ENCODE measurements at places on chromosomes 1 and 21.

DNA sequence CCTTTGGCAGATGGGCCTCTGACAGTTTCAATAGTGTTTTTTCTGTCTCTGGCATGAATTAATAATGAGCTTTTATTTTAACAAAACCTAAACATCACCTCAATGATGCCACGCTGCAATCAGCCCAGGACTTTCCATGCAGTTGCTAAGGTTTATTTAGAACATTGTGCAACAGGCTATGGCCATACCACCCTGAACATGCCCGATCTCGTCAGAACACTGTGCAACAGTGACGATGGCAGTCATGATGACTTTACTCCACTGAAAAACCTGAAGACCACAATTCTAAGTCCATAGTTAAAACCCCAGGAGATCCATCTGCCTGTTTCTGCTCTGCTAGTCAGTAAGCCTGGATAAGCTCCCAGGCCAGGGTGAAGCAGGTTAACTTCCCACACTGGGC, 310.0 kb downstream of the PBX1 start:
- DNase-seq, result no peak

- DNase-seq, result no peak
Observed at GRCh38 chr21:37367703-37368540, 1.3 kb downstream of the DYRK1A start.

GRCh38 chr1:64895500-64895899, 70.8 kb downstream of the JAK1 start:
- no peak for DNase-seq

- no peak for DNase-seq
Observed at GRCh38 chr1:24400065-24400464, 13.5 kb downstream of the STPG1 start.

- no peak for DNase-seq
Observed at GRCh38 chr1:66330722-66331141, 203.2 kb upstream of the SGIP1 start.

DNA sequence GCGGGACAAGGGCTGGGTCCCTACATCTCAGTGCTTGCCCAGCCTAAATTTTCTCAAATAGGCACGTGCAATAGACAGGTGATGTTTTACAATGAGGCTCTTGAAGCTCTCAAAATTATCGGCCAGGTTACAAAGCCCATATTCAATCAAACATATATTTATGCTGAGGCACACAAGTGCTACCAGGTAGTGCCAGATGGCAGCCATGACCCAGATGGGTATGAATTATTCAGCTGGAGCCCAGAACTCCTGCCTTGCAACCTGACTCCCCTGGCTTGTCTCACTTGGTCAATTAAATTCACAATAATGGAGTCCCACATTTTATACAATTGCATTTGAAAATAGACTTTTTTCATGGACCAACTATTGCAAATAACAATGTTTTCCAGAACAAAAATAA, 12.3 kb upstream of the ADAM30 start:
- no peak for DNase-seq

GRCh38 chr1:233668725-233669294, 54.9 kb downstream of the KCNK1 start:
- no peak for DNase-seq

DNA sequence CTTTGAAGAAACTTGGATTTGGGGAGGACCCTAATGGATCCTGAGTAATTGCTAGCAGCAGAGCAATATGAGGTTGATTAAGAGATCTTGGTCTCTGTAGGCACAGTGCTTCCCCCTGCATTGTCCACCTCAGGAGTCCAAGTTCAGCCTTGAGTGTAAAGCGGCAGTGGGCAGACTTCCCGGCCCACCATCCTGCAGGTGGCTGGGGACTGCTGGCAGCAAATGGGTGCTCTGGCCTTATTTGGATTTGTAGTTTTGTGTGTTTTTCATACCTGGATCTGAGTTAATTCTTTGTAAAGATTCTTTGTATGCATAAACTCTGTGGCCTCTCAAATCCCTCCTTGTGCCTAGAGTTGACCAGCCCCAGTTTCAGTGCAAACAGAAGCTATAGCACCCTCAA, 7.6 kb downstream of the BARHL2 start:
- no peak for DNase-seq

DNA sequence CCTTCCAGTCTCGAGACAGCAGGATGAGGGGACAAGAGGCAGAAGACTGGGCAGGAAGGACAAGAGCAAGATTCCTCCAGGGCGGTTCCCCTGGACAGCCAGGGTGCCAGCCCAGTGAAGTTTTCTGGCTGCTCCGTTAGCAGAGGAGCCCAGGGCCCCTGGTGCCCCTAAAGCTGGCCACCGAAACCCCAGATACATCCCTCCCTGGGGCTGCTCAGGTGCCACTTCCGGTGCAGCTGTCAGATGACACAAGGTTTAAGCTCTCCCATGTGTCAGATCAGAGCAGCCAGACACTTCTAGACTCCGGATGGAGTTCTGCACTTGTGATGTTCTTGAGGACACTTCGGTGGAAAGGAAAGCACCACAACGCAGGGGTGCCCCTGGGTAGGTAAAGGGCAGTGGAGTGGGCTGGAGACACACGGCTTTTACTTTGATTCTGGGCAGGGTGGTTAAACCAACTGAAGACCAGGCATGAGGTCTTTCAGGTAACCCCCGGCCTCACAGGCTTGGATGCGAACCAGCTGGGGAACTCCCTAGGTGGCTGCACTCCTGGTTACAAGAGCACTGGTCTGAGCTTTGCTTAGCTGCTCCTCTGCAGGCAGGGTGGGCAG, 85.7 kb downstream of the ITPKB start:
- no peak for DNase-seq

GRCh38 chr1:19307794-19308508, 4.0 kb downstream of the AKR7A2 start:
- no peak for DNase-seq

DNA sequence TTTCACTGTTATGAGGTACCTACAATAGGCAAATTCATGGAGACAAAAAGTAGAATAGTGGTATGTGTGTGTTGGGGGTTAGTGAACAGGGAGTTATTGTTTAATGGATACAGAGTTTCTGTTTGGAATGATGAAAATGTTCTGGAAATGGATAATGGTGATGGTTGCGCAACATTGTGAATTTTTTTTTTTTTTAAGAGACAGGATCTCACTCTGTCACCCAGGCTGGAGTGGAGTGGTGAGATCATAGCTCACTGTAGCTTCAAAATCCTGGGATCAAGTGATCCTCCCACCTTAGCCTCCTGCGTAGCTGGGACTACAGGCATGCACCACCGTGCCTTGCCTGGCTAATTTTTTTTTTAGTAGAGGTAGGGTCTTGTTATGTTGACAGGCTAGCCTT, 34.5 kb upstream of the TRABD2B start:
- DNase-seq, result no peak

DNA sequence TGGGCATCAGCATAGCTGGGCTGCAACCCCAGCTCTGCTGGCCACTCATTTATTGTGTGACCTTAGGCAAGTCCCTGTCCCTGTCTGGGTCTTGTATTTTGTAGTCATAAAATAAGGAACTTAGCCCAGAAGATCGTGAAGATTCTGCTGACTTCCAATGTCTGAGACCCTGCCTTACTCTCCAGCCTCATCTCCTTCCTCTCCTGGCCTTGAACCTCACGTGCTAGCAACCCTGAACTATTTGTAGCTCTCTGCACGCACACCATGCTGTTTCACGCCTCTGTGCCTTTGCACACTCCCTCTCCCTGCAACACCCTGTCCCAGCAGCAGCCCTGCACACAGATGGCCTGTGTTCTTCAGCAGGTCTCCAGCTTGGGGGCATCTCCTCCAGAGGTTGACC, 121.1 kb downstream of the LACTBL1 start:
- DNase-seq, result no peak

GRCh38 chr21:44428281-44428960, 26.9 kb upstream of the LRRC3 start:
- DNase-seq, result no peak

GRCh38 chr1:219812086-219812485, 116.3 kb downstream of the SLC30A10 start:
- no peak for DNase-seq

DNA sequence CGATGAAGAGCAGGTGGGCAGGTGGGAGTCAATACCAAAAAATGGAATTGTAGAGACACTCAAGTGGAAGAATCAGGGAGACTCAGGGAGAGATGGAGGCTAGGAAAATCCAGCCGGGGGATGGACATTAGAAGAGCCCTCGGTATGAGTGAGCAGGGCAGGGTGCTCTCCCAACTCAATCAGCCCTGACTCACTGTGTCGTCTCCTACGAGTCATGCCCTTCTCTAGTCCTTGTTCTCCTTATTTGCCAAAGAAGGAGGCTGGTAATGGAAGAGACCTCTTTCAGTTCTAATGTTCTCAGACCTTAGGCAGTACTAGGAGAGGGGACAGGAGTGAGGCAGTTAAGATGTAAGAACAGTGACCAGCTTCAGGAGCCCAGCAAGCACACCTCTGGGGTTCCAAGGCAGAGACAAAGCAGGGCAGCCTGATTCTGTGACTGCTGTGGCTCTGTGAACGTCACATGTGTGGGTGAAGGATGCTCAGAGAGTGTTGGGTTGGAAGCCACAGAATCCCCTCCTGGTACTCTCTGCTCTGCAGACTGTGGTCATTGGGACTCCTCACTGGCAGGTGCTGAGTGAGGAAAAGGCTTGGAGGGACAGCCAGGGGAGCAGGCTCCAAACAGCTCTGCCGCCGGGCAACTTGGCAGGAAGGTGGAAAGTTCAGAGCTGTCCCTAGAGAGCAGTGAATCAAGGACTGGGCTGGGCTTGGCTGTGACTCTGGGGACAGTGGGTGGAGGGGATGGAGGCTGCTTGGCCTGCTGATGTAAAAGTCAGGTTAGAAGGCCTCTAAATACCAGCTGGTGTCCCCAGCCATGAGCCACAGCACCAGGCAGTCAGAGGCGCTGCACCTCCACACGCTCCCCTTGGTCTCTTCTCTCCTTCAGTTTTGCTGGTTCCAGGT, 11.1 kb upstream of the GJA5 start:
- no peak for DNase-seq

GRCh38 chr1:81703756-81704463, 96.8 kb upstream of the ADGRL2 start:
- DNase-seq, result no peak

DNA sequence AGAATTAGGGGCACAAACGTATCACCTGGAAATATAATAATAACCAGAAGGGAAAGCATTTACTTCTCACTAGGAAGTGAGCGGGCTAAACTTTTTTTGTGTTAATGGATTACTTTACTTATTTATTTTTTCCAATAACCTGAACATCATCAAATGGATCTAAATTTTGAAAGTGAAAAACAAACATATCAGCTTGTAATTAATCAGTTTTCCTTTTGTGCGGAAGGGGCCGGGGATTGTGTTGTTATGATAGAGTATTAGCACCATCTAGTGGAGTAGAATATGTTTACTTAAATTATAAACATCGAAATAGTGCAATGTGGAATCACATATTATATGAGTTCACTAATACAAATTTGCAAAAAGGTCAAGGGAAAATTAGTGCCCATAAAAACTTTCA, 9.0 kb downstream of the CFH start:
- no peak for DNase-seq

DNA sequence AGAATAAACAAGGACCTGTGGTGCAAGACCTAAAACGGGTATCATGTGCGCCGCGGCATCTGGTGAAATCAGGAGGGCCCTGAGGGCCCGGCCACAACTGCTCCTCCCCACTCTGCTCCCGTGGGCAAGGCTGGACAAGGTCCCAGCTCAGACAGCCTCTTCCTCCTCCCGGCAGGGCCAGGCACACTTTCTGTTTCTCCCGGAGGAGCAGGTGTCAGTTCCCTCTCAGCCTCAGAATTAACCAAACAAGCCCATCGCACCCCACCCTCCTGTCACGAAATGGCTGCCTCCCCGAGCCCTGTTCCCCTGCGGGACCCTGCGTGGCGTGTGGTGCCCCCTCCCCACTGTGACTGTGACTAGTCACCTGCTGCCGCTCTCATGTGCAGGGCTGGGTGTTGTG, 15.2 kb downstream of the PTTG1IP start:
- no peak for DNase-seq

DNA sequence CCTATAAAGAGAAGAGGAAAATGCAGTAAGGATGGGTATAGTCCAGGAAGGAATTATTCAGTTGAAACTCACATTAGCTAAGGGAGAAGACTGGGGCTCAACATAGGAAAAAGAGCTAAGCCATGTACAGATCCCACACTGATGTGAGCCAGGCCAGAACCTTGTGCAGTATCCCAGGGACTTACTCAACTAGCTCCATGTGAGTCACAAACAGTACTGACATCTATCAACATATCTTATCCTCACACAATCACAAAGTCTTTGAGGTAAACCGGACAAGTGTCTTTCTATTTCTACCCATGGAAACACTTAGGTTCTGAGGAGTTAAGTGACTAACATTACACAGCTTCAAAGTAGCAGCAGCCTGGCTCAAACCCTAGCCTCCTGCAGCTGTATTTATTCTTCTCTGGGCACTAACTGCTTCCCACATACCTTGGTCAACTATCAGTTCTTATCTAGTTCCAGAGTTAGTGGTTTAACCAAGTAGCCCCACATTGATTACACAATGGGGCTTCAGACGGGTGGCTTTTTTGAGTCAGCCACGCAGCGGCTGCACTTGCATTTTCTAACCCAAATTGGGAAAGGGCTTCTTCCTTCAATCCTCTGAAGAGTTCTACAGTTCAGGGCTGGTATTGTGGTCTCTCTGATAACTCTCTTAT, 9.5 kb downstream of the CD5L start:
- no peak for DNase-seq

All from GOT3 (cell line).